Stimulated activated CD4-positive, alpha-beta T cell treated with anti-CD3 and anti-CD28 coated beads, Interleukin-1b, Interleukin-23, amount 100 ng/mL, for 4 hours (primary cell): ENCODE measurements at places on chromosomes 6 and 20.

DNA sequence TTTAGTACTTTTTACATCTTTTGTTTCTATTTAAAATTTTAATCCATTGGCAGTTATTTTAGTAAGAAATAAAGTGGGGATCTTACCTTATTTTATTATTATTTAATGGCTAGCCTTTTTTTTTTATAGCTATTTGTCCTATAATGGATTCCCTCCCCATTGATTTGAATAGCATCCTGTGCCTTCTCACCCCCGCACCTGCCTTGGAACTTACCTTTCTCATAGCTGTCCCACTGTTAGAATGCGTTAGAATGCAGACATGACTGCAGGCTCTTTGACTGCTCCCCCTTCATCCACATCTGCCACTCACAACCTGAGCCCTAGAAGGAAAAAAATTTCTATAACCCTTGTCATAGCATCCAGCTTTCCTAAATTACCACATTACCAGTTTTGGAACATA lies 9.1 kb downstream of the PKIB start:
- no peak for DNase-seq

DNA sequence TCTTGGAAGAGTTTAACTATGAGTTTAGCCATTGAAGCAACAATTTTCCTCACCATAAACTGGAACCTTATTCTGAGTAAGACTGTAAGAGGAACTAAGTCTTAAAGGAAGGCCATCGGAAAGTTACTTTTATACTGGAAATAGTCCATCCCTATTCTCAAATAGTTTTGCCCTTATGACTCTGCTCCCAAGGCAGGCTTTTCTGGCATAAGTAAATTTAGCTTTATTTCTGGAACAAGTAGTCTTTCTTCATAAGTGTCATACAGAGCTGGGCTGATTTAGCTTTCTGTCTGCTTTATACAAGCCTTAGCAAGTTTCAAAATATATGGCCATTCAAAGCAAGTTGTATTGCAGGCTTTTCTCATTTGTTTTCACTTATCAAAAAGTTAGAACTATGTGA lies 328.1 kb downstream of the HACE1 start:
- DNase-seq: no peak

DNA sequence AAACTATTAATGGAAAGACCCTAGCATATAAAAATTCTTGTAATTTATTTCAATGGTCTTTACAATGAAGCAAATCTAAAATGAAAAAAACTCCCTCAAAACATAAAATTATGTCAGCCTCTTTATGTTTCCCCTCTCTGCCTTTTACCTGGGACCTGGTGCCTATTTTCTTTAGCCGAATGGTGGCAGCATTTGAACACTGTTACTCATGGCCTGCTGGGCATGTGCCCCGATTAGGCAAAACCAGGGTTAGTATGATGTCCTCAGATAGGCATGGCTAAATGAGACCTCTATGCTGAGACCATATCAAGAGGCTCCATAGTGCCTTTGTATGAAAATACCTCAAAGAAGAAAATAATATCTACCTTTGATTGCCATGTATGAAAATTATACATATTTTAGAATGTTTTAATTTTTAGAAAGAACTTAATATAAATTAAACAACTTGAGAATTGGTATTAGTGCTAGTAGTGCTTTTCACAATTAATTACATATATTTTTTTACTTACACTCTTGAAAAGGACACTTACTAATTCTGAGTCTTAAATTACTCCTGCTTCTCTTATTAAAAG lies 22.5 kb upstream of the C6orf58 start:
- no peak for DNase-seq

GRCh38 chr6:43391440-43392031 lies 22.1 kb upstream of the ZNF318 start:
- no peak for DNase-seq

DNA sequence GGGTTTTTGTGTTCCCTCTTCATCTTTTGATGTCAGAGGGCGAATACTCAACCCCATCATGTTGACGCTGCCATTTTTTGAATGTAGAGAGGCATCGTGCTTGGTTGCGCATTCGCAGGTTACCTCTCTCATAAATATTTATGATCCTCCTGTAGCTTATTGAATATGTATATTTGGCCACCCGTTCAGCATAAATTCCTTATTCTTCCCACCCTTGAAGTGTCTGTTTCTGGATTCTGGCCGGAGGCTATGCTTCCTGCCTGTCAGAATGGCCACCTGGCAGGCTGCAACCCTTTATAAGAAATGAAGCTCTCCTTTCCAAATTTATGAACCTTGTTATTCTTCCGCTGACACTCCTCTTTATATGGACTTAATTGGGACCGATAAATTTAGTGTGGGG lies 40.9 kb downstream of the FAM50B start:
- no peak for DNase-seq

- DNase-seq: no peak
These were observed 28.1 kb upstream of the HLA-C start for GRCh38 chr6:31299947-31300346.

DNA sequence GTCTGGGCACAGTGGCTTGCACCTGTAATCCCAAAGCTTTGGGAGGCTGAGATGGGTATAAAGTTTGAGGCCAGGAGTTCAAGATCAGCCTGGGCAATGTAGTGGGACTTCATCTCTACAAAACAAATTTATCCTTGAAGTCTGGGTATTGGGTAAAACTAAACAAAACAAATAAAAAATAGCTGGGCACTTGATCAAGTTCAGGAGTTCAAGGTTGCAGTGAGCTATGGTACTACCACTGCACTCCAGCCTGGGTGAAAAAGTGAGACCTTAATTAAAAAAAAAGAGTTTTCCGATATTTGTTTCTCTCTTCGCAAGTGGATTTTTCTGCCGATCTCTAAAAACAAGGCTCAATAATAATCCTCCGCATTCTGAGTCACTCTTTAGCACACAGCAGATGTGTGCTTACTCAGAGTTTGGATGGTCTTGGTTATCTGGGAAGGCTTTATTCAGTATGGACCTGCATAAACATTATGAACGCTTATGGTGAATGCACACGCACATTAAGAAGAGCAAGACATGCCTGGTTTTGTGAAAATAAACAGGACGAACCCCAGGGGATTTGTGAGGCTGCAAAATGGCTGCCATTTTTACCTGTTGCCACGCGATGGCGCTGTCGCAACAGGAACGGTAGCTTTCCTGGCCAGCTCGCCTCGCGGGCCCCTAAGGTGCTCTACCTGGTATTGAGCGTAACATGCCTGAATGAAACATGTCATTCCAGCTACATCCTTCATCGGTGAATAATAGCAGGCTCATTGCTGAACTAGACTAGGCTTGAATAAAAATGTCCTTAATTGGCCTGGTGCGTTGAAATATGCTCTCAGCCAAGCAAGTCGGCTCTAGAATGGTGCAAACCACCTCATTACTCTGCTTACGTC lies 6.0 kb downstream of the OPN5 start:
- DNase-seq: no peak
